Activated CD4-positive, alpha-beta T cell treated with anti-CD3 and anti-CD28 coated beads, Interleukin-2, amount 10 ng/mL, durations not matched to agents 7 days and 5 days (primary cell): ENCODE measurements at places on chromosomes 11 and 22.

DNA sequence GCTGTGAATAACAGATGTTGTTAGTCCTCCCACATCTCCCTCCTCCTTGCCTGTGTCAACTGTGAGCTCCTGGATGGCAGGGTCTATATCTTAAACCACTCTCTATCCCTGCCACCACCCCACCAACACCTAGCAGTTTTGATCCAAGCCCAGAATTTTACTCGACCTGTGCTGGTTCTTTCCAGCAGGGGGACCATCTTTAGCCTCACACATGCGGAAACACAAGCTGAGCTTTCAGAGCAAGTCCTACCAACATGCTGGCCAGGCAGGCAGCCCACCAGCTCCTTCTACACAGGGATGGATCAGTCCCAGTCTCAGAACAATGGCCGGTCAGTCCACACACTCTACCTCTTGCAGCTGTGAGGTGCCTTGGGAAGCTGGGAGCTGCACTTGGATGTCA, 231.5 kb downstream of the NXPE2 start:
- no peak for DNase-seq

DNA sequence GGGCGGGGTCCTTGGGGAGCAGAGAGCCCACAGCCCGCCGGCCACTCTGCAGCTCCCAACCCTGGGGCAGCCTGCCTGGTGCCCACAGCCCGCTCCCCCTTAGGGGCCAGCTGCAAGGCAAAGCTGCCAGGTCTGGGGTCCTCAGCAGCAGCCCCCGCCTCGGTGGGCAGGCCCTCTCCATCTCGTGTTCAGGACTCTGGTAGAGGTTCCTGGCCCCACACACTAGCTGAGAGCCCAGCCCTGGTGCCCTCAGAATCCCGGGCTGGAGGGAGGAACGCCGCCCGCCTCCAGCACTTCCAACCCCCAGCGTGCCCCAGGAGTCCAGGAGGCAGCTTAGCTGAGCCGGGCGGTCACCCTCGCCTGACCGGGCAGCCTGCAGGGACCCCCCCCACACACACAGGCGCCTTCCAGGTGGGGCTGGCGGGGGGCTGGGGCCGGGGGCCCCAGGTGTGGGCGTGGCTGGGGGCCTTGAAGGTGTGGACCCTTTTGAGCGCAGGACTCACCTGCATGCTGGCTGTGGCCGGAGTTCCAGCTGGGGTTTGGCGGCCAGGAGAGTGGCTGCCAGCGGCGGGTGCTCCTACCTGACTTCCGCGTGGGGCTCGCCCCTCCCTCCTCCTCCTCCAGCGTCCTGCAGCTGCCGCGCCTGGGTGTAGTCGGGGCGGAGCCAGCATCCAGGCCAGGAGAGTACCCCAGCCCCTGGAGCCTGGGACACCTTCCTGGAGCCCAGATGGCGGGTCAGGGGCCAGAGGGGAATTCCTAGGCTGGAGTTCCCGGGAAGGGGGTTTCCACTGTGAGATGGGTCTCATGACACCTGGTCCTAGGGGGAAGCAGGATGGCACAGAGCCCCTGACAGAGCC, at the start of gene ANO9:
TSS of gene ANO9 (minus strand) at position 594 of the 857 bp plus-strand sequence. CDS start at position 509, 85 bp downstream.
- peak; percentile 76 for DNase-seq

DNA sequence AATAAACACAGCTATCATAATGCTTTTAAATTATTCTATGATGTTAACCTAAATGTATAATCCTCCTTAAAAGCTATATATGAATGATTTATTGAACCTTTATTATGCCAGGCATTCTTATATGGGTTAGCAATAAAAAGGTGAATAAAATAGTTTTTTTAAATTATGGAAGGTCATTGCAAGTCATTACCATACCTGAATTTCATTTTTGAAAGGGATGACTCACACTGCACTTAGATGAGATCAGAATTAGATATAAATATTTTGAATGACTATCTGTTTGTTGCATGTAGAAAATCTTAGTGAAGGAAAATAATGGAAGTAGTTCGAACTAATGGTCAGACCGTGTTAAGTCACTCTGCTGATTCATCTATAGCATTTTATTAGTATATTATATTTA, 822.3 kb downstream of the LUZP2 start:
- no peak for DNase-seq

GRCh38 chr11:26028393-26028911, 303.5 kb upstream of the ANO3 start:
- DNase-seq: no peak

DNA sequence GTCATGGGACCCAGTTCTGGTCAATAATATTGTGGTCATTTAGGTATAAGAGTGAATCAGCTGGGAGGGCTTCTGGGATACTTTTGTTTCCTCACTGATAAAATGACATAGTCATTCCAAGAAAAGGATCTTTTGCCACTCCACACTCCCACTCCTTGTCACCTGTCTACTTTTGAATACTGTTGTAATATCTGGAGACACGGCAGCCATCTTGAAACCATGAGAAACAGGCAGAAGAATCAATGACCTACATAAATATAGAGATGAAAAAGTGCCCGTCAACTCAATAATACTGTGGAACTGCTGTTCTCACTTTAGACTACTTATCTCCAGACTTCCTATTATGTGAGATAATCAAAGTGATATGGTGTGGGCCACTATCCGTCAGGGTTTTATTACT, 154.2 kb downstream of the CCDC34 start:
- no peak for DNase-seq

DNA sequence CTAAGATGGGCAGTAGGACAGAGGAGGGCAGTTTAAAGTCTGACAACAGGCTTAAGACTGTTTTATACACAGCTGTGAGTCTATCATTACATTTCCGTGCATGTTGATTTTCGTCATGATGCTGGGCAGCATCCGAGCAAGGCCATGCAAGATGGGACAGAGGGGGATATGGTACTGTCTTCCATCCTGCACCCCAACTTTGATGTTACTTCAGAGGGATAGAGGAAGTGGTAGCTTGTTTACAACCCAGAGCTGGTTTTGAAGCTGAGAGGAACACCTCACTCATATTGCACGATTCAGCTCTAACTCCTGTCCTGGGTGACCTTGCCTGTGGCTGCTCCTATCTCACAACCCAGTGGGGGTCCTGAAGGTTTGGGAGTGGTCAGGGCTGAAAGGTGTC, 3.0 kb upstream of the SORL1 start:
- DNase-seq: peak; percentile 60

DNA sequence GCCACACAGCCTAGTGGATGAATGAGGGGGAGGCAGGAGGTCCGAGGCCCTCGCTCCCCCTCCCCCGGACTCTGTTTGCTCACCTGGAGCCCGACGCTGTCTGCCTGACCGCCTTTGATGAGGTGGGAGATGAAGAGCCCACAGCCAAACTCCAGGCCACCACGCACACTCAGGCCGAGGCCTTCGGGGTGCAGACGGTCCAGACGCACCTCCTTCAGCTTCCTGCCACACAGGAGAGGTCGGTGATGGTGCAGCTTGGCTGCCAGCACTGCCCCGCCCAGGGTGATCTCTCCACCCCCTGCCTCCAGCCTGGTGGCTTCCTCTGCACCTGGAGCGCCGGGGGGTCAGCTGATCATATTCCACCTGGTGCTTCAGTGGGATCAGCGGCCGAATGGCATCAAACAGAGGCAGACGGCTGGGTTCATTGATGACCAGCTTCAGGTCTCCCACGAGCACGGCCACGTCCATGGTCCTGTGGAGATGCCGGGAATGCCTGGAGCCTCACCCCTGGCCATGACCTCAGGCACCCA, 13.1 kb downstream of the USH1C start:
- DNase-seq: no peak

GRCh38 chr22:50260801-50261614, 475 bp downstream of the MAPK12 start:
- peak; percentile 29 for DNase-seq

GRCh38 chr11:14094481-14095037, 132.0 kb downstream of the SPON1 start:
- DNase-seq: no peak

DNA sequence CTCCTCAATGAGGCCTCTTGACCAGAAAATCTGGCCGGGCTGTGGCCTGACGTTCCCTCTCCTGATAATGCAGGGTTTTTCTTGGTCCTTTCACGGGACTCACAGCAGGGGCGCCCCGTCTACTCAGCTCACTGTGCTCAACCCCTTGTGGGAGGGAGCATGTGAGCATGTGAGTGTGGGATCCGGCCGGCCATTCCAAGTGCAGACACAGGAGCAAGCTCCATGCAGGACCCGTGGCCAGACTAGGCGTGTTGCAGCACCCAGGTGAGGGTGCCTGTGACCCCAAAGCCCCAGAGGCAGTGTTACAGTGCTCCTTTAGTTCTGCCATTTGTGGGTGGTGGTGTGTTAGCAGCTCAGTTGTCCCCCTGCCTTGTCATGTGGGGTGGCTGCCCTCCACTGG, 18.0 kb downstream of the DHCR7 start:
- DNase-seq: no peak

DNA sequence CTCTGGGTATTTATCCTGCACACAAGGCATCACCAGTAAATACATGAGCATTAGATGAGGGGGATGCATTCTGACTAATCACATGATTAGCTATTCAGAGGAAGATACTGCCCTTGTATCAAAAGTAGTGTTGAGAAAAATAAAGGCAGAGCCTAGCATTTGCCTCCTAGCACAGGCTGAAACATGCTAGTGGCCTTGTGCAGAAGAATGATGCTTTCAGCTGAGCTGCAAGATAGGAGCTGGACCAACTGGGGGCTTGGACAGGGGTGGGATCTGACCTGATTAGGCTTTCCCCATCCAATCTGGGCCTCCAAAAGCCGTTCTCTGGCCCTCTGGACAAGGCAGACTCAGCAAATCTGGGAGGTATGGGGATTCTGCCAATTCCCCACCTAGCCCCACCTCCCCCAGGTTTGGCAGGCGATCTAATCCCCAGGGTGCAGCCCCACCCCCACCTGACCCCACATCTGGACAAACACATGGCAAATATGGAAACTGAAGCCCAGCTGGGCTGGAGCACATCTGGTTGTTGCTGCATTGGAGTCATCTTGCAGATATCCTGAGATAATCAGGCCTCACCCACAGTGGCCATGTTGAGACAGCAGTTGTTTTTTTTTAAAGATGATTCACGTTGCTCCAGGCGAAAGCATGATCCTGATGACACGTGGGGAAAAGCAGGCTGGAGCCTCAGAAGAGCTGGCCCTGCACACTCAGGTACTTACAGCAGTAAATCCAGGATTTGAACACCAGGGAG, 4.4 kb upstream of the MISFA start:
- DNase-seq: no peak

DNA sequence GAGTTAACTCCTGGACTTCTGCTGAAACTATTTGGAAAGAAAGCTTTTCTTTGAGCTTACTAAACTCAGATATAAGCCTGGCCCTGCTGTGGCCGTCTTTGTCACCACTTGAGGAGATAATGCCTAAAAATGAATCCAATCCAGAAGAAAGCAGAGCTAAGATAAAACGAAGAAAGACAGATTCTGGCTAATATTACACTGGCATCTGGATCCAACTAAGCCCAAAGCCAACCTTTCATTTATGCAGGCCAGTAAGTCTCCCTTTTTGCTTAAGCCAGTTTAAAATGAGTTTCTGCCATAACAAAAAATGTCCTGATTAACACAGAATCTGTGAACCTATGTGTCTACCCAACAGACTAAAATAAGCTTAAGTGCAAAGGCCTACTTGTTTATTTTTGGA, 34.5 kb downstream of the PIK3C2A start:
- DNase-seq: no peak

DNA sequence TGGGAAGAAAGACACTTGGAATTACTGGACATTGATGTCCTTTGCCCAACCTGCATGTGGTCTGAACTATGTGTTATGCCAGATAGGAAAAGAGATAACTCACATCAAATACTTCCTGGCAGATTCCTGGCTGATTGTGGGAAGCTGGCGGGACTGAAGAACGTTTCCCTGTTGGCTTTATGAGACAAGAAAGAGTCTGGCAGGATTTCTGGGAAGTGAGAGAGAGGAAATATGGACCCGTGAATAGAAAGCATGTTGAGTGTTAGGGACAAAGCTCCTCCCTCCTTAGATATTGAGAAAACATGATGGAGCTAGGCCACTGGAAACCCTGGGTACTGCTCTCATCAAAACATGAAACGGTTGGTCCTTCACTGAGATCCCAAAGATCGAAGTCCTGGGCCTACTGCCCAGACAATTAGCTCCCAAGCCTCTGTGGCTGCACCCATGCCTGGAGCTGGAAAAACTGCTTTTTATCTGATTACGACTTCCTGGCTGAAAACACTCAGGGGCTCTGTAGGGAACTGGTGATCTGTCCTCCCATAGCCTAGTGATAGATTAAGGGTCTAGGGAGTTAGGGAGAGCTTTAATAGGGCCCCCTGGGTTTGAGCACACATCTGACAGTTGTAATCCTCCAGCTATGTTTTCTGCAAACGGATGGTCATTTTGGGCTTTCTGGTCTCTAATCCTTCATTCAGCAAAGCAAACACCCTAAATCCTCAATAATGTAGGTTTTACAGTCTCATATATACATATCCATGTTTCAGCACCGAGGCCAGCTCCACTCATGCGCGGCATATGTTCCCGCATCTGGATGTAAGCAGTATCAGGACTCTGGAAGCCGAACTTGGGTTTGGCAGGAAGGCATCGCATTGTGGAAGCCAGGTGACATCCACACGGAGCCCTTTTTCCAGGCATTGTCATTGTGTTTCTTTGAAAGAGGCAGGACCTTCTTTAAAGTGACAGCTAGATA, 6.1 kb upstream of the B3GAT1 start:
- no peak for DNase-seq

DNA sequence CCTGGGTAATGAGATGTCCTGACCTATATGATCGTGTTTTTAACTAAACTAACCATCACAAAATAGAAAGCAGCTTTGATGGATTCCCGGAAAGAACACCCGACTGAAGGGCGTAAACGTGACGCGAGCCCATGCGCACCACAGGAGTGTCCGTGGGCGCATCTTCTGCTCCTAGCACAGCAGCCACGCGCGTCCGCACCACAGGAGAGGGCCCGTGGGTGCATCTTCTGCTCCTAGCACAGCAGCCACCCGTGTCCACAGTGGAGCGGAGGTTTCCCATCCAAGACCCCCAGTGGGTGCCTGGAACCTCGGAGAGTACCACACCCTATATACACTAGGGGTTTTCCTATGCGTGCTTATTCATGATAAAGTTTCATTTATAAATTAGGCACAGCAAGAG, 36.1 kb upstream of the NRIP3 start:
- DNase-seq: no peak

GRCh38 chr11:69512136-69512535, 30.7 kb downstream of the LINC01488 start:
- no peak for DNase-seq

GRCh38 chr11:62931499-62932278, 10.5 kb upstream of the CHRM1 start:
- no peak for DNase-seq

DNA sequence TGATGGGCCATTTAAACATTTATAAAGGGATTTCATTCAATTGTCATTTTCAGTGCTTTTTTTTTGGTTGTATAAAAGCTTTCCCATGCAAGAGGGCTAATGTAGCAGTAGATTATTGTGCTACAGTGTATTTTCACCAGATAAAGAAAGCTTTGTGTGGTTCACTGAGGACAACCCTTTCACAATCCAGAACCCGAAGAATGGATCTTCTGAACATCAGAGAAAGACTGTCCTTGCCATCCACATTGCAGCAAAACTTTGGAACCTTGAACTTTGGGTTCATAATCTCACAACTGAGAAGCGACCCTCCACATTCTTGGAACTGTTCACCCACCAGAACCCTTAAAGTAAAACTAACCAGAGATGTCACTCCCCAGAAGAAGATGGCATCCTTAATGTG, 9.3 kb downstream of the APOBEC3H start:
- no peak for DNase-seq

GRCh38 chr22:27309697-27310096, 491.9 kb downstream of the MN1 start:
- no peak for DNase-seq

- no peak for DNase-seq
Measured at GRCh38 chr22:50319503-50319951, 7.3 kb downstream of the DENND6B start.
